ENCODE measurements at places on chromosomes 1 and 21.

GRCh38 chr1:43421976-43422750 is 31.6 kb downstream of the HYI start:
- no peak for DNase-seq

- peak; percentile 40 for DNase-seq
Measured at GRCh38 chr1:155591770-155592169, 18.2 kb upstream of the MSTO1 start.

DNA sequence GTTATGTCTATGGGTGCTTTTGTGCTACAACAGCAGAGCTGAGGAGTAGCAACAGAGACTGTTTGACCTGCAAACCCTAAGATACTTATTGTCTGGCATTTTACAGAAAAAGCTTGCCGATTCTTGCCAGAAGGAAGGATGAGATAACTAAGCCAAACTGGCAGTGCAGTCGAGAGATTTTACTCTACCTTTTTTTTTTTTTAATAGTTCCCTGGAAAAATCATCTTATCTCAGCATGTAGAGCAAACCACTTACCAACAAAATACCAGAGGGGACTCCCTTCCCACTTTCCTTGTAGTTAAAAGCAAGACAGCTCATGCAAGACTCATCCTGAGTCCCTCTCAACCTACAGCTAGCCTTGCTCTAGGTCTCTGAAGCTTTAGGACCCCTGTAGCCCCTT is 132.9 kb downstream of the SYT2 start:
- DNase-seq: no peak

- no peak for DNase-seq
Measured at GRCh38 chr1:20334103-20334502, 43.4 kb downstream of the VWA5B1 start.

DNA sequence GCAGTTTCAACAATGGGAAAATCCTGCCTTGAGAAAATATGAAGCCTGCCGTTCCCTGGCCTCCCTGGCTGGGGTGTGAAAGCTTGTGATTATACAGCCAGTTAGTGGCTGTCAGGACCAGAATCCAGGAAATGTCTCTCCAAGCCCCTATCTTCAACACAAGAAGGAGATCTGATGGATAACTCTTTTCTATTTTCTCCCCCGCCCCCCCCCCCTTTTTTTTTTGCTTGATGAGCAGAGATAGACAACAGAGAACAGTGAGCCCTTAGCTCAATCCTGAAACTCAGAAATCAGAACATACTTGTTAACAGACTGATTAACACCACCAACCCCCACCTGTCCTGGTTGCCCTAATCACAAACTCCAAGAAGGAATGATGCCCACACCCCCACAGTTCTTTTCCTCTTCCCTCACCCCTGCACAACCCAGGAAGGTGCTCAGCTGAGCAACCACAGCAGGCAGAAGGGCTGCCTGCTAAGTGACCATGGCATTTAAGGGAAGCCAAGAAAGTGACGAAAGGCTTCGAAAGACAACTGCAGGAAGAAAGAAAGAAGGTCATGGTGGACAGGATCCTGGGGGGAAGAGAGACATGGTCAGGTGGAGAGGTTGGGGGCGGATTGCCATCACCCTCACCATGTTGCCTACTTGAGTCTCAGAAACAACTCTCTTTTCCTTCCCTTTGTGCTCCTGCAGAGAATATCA is 12.3 kb upstream of the DENND2D start:
- no peak for DNase-seq

DNA sequence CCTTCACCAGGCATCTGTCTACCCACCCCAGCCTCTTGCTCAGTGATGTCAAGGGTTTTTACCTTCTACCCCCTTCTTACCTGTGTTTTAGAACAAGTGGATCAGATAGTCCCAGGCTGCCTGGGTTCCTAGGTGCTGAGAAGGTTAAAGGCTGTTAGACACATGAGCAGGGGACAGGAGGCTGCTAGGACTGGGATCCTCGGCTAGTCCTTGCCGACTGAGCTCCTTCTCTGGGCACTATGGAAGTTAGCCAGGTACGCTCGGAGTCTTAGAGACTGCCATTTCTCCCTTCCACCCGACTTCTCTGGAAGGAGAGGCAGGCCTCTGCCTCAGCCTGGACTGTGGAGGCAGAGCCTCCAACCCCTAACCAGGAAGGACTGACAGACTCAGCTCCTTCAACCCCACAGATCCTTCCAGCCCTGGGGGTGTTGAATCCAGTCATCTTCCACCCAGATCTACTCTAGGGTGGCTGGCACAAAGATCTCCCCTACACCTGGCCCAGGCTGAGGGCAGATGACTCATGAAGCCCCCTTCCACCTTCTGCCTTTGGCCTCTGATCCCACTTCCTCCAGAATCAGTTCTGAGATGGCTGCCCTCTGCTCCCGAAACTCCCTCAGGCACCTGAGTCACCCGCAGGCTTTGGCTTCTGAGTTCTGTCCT is at the start of gene DYNLT4:
Gene DYNLT4, minus strand, starts transcription at position 648 of the 660 bp plus-strand sequence. CDS start 683 bp downstream, outside the sequence.
- no peak for DNase-seq

GRCh38 chr1:36455386-36455785 is 5.1 kb upstream of the OSCP1 start:
- no peak for DNase-seq

- DNase-seq: no peak
Measured at GRCh38 chr1:183092350-183092749, 69.1 kb downstream of the LAMC1 start.

DNA sequence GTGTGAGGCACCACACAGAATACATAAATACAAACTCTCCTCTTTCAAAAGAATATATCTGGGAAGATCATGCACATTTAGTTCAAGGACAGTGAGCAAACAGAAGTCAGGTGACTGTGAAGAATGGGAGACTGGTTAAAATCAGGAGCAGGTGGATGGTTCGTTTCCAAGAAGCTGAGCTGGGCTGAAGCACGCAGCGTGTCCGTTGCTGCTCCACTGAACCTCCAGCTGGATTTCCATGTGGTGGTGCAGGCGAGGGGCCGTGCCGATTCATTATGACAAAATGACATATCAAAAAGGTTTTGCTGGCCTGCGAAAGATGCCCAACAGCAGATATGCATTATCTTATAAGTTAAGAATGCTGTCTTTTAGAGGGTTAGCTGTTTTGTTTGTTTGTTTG is 66.0 kb downstream of the OLIG1 start:
- DNase-seq: no peak

DNA sequence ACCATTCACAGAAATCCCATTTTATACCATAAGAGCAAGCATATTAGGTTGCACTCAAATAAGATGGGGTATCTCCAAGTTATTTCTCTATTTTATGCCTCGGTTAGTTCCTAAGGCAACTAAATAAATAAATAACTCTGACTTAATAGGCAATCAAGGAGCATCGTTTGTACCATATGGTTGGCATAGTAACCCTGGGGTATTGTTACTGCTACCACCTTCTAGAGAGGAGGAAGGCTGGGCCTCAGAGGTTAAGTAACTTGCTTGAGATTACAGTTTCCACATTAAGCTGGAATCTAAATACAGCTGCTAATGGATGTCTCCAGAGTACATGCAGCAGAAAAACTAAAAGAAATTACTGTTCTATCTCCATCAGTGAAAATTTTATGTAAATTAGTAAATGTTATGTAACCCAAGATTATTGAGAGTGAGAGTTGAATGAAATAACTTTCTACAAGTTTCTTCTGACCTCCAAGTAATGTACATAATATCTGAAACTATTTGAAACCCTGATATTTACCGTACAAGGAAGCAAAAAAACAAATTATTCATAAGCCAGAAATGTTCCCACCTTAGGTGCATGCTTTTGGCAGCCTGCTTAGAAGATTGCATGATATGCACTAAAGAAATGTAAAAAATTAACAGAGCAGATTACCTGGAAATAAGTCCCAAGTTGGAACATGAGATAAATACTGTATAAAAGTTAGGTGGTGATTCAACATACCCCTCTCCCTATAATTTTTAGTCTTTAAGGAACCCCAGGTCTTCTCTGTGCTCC is 127.0 kb downstream of the CRB1 start:
- DNase-seq: no peak

Measured in NCI-H1930 (cell line).